GM13976 (cell line): ENCODE measurements at places on chromosomes 2 and 18.
A peak's percentile ranks its signal among the peaks of the same experiment; 100 is the strongest.

GRCh38 chr2:203739351-203739750, 32.9 kb downstream of the CD28 start:
- DNase-seq = no peak

DNA sequence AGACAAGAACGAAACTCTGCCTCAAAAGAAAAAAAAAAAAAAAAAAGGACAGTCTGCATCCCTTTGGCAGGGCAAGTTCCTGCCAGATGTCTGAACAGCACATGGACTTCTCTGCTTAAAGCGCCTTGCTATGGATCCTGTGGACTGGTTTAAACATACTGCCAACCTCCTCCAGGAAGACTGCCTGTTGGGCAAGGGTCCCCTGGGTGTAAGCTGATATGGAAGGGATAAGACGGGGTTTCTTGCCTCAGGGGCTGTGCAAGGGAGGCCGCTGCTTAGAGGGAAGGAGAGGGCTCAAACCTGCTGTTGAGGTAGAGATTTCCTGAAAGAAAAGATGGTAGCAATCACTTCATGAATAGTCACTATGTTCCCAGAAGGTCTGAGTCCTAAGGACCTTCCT, 22.2 kb downstream of the SKA1 start:
- DNase-seq = no peak

DNA sequence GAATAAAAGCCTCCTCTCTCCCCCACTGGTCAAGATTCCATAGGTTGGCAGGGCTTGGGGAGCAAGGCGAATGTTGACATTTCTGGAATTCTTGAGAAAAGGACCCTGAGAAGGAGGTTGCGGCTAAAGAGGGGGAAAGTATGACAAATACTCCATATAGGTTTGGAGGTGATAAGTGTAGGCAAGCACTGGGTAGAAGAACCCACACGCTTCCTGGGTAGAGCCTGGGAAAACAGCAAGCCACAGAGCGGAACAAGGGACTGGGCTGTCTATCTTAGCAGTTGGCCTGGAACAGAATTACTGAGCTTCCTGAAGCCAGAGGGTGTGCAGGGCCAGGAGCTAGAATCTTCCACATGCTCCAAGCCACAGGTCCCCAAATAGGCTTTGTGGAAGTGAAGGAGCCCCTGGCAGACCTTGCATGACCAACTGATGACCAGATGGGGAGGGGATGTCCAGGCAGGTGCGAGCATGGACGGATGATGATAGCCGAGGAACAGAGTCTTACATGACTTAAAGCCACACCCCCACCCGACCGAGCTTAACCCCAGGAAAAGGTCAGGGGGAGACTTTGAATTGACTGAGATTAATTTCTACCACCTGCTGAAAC, 9.9 kb downstream of the PRKAG3 start:
- DNase-seq = no peak

DNA sequence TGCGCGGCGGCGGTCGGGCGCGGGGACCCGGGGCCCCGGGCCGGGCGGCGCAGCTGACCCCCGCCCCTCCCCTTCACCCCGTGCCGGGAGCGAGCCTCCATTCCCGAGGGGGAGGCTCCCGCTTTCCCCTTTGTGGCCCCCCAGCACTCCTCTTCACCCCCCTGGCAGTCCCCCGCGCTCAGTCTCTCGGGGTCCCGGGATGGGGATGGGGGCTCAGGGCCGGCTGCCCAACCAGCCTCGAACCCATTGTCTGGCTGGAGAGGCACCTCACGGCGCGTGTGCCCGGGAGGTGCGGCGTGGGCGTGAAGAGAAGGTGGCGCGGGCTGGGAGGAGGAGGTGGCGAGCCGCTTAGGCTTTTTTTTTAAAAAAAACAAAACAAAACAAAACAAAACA, 748 bp downstream of the FMNL2 start:
- DNase-seq = peak; percentile 57

- no peak for DNase-seq
Observed at GRCh38 chr2:37857575-37858399, 67.3 kb upstream of the RMDN2 start.

- no peak for DNase-seq
Observed at GRCh38 chr18:73254564-73254963, 386.8 kb upstream of the NETO1 start.
